ENCODE measurements at places on chromosomes 1 and 21.
A peak's percentile ranks its signal among the peaks of the same experiment; 100 is the strongest.

GRCh38 chr1:115144176-115144575 lies 54.9 kb upstream of the TSPAN2 start:
- DNase-seq, result no peak

GRCh38 chr1:183807549-183808168 lies 2.7 kb downstream of the RGL1 start:
- peak; percentile 91 for DNase-seq

DNA sequence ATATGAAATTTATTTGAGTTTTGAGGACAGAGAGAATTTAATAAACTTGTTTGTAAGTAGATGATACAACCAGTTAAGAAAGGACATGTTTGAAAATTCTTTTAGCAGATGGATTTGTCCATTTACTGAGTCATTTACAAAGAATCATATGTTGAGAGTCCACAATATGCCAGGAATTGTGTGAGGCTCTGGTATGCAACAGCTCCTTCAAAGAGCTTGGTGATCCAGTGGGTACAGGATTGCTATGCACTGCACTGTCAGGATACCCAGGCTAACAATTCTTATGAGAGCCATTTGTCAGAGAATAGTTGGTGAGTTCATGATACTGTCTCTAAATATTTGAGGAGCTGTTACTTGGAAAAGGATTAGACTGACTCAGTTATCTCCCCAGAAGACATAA lies 11.0 kb downstream of the DNM3 start:
- no peak for DNase-seq

DNA sequence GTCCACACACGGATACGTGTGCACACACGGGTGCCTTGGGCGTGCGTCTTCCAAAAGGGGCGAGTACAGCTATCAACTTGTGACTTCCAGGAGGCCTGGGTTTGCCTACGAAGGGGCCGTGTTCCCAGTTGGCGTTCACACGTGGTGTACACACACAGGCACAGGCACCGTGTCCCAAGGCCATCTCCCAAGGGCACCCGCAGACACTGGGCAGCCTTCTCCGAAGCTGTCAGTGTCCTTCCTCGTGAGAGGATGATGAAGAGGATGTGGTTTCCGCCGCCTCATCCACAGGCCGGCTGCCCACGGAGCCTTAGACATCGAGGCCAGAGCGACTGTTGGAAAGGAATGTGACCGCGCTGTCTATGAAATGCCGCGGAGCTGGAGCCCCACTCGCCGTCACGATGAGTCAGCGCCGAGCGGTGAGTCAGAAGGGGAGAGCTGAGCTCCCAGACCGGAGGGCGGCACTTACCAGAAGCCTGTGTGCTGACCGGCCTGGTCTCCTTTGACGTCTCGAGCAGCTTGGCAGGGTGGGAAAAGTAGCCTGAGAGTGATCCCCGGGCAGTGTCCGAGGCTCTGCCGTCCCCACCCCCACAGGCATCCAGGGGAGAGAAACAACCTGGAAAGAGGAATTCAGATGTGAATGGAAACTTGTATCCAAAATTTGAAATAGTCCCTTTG lies 141.4 kb upstream of the ARHGEF16 start:
- peak; percentile 71 for DNase-seq

- no peak for DNase-seq
Measured at GRCh38 chr1:154666051-154666790, 58.2 kb upstream of the ADAR start.

GRCh38 chr1:183270541-183271141 lies 84.6 kb downstream of the LAMC2 start:
- DNase-seq, result no peak
